ENCODE measurements at places on chromosomes 4 and X.

DNA sequence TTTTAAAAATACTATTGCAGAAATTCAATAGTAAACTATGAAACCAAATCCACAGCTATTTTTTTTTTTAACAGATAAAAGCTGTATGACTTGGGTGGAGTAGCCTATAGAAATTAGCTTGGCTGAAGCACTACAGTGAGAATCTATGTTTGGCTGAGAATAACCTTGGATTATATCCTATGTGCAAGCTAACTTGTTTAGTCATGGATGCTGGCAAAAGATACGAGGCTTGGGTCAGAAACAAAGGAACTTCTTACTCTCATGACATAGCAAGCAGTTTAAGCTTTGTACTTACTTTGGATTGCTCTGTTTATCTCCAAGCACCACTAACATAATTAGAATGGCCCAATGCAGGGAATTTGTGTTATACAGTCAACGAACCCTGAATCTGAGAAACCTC, 119.2 kb upstream of the GRID2 start:
- DNase-seq, result no peak

GRCh38 chr4:101065346-101065745, 282.0 kb downstream of the PPP3CA start:
- no peak for DNase-seq

- DNase-seq, result no peak
These were observed 129.1 kb downstream of the MSL3 start for GRCh38 chrX:11887175-11887574.

DNA sequence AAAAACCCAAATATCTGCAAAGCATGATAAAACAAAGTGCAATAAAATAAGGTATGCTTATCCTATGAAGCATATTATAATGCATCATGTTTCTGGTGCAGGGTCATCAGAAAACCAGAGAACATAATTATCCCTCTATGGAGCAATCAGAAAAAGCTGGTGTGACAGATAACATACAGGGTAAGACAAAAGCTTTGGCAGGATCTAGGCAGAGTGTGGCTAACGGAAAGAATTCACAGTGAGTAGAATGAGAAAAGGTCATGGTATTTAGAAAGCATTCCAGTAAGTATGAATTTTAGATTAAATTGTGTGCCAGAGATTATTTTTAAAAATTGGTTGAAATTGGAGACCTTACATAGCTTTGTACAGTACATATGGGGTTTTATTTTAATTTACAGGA, 29.0 kb upstream of the UGT2B4 start:
- DNase-seq, result no peak

DNA sequence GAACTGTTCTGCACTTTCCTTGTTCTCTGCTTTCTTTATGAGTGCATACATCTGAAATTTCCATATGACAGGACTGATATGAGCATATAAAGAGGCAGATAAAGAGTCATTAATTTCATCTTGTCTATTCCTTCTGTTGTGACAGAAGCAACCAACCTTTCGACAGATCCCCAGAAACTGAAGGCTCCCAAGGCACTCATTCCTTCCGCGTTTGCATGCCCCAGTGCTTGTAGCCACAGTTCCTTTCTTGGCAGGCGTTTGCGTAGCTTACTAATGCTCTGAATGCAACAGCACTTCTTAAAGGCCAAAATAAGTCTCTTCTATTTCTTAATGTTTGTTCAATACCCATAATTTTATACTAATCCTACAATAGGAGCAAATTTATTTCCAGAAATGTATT, 94.0 kb upstream of the TBL1X start:
- DNase-seq, result no peak

- DNase-seq, result no peak
These were observed 57.5 kb downstream of the PCDH18 start for GRCh38 chr4:137474711-137475301.

DNA sequence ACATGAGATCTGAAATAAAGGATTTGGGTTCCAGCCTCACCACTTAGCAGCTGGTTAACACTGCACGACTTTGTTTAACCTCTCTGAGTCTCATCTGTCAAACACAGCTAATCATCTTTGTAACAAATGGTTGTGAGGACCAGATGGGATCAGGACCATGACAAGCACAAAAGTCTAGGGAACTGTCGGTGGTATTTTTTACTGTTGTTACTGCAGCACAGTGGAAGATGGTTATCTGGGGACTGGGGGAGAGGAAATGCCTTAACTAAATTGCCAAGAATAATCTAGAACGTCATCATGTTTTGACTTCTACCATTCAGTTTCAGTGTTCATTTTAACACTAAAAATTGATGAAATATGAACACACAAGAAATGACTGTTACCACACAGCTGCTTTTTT, 99.5 kb downstream of the ADGRA3 start:
- no peak for DNase-seq

- DNase-seq, result no peak
These were observed 164.4 kb downstream of the PJA1 start for GRCh38 chrX:69000877-69001276.

- DNase-seq, result no peak
These were observed 27.5 kb downstream of the POU3F4 start for GRCh38 chrX:83535417-83536196.

DNA sequence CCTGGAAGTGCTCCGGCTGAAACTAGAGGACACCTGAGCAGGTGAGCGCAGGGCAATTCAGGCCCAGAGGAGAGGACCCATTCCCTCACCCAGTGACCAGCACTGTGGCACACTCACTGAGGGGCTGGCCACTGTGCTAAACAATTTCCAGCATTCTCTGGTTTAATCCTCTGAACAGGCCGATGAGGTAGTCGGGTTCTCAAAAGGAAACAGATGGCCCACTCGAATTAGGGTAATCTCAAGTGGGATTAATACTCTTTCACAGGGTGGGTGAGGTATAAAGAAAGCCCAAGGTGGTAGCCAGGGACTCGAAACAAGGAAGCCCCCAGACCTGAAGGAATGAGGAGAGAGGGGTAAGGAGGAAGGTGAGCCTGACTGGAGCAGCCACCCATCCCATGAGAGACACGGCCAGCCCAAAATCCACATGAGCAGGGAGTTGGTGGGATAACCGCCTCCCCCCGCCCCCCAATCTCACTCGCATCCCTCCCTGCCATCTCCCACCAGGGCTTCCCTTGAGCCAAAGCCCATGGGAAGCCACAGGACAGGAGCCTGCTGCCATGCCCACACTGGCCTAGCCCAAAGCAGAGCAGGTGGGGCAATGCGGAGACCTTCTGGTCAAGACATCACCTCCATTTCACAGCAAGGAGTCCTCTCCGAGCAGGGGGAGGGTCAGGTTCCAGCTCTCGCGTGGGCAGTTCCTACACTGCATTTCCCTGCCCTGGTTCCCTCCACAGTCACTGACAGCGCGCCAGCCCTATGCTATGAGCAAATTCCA, 55.0 kb downstream of the SH3KBP1 start:
- DNase-seq, result no peak

DNA sequence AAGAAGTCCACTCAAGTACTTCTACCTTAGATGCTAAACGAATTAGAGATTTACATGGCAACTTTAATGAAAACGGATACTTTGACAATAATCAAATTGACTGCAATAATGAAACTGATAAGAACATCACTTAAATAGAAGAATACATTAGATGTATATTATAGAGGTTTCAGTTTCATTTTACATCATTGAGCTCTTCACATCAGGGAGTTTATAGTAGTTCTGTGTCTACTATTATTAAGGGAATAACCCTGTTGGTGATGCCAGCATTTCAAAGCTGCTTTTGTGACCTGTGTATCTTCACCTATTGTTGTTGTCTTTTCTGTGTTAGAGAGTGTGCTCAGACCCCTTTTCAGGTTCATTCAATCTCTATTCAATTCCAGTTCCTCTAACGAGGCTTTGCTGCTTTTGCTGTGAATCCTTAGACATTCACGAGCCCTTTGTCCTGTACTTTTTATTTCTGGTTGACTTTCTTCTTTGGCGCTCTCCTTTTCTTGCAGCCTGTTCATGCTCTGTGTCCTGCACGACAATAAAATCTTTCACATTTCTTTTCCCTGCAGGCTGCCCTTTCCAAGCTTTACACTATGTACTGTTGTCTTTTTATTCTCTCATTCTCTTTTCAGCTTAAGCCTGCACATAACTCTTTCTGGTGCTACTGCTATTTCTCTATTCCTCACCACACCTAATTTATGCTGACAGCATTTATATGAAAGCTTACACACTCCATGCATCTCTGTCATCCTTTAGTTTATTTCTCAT, 232.1 kb downstream of the CPE start:
- DNase-seq, result no peak

- no peak for DNase-seq
These were observed 47.8 kb upstream of the CAMK2D start for GRCh38 chr4:113809311-113809710.

DNA sequence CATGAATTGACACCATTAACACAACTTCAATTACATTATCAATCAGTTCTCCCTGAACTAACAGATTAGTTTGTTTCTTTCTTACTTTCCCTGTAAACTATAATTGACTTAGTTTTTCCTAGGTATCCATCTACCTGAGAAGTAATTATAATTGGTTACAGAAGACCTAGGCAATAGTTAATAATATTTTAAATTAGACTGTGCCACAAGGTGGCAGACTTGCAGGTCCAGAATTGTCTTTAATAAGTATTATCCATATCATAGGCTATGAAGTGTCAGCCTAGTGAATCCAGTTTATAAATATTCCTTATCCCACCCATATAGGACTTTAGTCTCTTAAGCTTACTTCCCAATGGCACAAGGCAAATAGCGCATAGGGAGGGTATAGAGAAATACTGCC, 48.9 kb upstream of the FAM47B start:
- no peak for DNase-seq

GRCh38 chr4:73709451-73710033, 30.8 kb upstream of the CXCL8 start:
- no peak for DNase-seq

DNA sequence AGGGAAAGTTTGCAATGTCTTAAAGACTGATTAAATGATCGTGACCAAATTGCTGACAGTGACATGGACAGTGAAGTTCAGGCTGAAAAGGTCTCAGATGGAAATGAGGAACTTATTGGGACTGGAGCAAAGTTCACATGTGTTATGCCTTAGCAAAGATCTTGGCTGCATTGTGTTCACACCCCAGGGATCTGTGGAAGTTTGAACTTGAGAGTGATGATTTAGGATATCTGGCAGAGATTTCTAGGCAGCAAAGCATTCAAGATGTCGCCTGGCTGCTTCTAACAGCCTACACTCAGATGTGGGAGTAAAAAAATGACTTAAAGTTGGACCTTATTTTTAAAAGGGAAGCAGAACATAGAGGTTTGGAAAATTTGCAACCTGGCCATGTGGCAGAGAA, 21.4 kb downstream of the SCARB2 start:
- no peak for DNase-seq

DNA sequence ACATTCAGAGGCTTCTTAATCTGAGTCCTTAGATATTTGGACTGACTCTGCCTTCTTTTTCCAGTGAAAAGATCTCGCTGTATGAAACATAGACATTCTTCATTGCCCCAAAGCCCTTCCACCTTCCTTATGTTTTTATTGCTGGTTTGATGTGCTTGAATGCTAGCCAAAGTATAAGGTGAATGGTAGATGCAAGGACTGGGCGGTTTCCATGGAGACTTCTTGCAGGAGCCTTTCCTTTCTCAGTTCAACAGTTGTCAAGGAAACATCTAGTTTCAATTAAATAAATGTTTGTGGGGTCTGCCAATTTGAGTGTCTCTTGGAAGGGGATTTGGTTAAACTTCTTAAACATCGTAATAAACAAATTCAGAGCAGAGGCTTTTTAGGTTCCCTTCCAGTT, 46.0 kb downstream of the REPS2 start:
- DNase-seq, result no peak

GRCh38 chrX:118530219-118530911, 34.8 kb downstream of the DOCK11 start:
- no peak for DNase-seq

DNA sequence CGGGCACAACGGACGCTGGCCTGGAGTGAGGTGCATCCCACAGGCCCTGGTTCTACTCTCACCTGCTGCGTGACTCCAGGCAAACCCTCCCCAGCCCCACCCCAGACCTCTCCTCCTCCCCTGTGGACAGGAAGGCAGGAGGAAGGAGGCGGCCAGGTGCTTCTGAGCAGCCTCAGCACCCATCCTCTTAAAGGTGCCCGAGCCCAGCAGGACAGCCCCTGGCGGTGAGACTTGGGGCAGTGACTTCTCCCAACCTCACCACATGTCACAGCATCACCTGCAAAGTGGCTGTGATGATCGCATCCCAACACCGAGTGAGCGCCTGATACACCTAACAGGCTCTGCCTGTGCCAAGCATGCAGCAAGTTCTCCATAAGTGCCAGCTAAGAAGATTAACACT, 17.1 kb upstream of the MAN2B2 start:
- no peak for DNase-seq

DNA sequence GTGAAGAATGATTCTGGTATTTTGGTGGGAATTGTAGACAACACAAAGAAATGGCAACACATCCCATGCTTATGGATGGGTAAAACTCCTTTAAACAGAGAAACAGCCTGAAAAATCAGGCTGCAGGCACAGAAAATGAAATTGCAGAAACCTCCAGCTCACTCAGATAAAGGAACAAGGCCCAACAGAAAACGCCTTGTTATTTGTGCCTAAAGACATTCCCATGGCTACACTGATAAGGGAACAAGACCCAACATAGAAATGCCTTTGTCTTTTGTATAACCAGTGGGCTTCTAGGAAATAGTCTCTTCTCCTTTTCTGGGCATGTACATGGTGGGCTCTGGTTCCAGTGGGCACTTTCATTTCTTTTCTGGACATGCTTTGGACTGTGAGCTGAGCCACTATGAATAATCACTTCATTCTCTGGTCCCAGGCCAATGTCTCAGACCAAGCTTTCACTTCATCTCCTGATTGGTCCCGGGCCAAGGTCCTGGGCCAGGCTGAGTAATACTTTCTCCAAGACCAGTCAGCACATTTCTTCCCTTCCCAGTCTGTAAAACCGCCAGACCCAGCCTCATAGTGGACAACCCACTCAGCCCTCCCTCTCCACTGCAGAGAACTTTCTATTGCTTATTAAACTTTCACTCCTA, 160.5 kb downstream of the TBX22 start:
- no peak for DNase-seq

- DNase-seq, result no peak
These were observed 160.7 kb downstream of the FHIP1A start for GRCh38 chr4:151569650-151570049.

GRCh38 chr4:1371176-1372165, 24.5 kb downstream of the UVSSA start:
- DNase-seq, result no peak

DNA sequence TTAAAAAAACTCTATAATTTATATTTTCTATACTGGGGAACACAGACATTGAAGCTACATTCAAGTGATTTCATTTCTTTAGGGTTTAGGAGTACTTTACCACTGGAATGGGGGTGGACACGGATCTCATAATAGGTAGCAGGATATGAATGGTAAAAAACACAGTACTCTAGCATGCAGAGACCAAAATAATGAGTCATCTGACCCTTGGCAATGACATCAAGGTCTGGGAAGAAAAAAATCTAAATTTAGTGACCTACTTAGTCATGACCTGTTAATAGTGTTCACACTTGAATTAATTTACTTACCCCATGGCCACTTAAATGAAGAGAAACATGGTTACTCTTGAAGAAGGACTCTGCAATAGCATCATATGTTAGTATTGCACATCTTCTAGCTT, 187.9 kb downstream of the EPHA5 start:
- DNase-seq, result no peak

GRCh38 chrX:26651755-26652154, 435.8 kb downstream of the MAGEB5 start:
- DNase-seq, result no peak
